ENCODE measurements at places on chromosomes 7 and 10.
A peak's percentile ranks its signal among the peaks of the same experiment; 100 is the strongest.

DNA sequence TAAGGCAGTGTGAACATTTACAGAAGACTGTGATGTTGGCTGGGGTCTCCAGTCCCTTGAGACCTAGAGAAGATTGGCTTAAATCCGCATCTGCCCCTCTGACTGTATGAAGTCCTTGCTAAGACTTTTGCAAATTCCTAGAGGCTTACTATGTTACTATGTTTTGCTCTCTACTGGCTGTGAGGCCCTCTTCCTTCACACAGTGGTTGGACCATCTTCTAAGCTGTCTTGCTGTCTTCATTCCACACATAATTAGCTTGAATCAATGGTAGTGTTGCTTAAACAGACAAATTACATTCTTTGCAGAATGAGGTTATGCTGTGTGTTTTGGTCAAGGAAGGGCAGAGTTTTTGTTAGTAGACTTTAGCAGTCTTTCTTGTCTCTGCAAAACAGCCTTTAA lies 658.0 kb downstream of the TYW1 start:
- no peak for DNase-seq

- DNase-seq, result no peak
Observed at GRCh38 chr7:44973610-44974401, 5.0 kb downstream of the MYO1G start.

DNA sequence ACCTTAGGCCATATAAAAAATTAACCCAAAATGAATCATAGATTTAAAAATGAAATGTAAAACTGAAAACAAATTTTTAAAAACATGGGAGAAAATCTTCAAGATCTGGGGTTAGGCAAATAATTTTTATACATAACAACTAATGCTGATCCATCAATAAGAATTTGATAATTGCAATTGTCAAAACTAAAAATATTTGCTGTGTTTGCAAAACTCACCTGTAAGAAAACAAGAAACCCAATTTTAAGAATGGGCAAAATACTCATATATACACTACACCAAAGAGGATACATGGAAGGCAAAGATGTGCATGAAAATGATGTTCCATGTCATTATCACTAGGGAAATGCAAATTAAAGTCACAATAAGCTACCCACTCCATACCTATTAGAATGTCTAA lies 194.8 kb upstream of the NRP1 start:
- DNase-seq, result no peak

DNA sequence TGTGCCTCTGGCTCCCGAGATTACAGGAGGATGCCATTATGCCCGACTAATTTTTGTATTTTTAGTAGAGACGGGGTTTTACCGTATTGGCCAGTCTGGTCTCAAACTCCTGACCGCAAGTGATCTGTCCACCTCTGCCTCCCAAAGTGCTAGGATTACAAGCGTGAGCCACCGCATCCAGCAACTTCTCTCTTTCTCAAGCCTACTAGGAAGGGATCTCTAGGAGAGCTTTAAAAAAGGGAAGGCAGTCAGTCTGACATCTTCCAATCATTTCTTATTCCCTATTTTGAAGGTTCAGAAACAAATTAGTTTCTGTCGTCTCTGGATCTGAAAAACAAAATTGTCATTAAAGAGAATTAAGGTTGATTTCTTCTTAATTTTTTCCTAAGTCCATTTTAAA lies 2.5 kb upstream of the TMEM26 start:
- DNase-seq, result no peak

GRCh38 chr7:33973231-33974015 lies 68.1 kb downstream of the BMPER start:
- DNase-seq, result peak; percentile 37

DNA sequence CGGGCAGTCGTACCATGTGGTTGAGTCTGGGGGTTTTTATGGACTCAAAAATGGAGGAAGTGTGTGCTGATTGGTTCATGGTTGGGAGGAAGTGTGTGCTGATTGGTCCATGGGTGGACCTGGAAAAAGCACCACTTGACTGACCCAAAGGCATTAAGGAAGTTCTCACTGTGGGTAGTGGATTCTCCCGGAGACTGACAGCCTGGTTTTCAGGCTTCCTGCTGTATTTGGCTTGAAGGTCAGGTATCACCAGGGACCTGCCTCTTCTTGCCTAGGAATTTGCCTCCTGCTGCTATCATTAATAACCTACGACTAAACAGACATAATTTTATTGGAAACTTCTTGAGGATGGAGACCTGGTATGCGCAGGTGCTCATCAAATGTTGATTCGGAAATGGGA lies 268.8 kb upstream of the LRGUK start:
- no peak for DNase-seq

DNA sequence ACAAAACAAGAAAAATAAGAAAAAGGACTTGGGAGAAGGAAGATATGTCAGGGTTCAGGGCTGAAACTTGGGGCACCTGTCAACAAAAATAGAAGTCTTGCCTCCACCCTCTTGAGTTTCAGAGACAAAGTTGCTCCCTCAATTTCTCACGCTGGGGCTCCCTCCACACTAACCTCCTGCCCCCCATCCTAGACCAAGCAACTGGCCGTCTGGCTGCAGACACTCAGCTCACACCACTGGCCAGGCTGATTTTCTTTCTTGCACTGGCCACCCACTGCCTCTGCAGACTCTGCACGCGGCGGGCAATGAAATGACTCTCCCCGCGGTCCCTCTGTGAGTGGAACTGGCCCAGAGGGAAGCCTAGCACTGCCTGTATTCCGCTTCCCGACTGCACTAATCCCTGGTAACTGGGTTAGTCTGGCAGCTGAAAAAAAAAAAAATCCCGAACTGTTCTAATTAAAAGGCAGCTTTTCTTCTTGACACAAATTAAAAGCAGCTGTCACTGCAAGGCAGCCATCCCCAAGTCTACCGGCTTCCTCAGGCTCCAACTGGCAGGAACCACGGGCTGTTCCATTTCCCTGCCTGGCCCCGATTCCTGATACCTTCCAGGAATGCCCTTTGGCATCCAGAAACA lies 83.5 kb downstream of the SPDYE5 start:
- no peak for DNase-seq

GRCh38 chr7:144487901-144488300 lies 84.4 kb upstream of the NOBOX start:
- DNase-seq, result no peak

DNA sequence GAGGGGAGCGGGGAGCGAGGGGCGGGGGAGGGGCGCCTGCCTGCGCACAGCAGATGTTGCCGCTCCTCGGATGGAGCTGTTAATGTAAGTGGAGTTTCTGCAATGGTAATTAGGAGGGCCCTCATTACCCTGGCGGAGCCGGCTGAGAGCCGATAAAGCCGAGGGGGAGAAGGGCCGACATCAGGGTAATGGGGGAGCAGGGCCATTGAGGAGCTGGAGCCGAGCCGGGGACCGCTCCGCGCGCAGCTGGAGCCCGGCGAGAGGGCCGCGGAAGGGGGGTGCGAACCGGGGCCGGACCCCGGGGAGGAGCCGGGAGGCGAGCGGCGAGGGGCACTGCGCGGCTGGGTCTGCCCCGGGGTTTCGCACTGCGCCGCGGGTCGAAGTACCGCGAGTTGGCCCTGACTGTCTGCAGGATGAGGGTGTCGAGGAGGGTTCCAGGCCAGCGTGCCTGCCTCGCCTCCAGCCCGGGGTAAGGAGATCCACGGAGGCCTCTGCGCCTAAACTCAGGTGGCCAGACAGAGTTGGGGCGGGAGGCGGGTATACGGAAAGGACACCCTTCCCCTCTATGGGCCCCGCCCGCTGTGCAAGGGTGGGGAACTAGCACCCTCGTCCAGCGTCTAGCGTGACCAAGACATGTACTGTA lies 55.0 kb upstream of the LBX1 start:
- DNase-seq, result no peak

- DNase-seq, result no peak
Observed at GRCh38 chr10:46050941-46051623, 5.0 kb upstream of the MSMB start.

DNA sequence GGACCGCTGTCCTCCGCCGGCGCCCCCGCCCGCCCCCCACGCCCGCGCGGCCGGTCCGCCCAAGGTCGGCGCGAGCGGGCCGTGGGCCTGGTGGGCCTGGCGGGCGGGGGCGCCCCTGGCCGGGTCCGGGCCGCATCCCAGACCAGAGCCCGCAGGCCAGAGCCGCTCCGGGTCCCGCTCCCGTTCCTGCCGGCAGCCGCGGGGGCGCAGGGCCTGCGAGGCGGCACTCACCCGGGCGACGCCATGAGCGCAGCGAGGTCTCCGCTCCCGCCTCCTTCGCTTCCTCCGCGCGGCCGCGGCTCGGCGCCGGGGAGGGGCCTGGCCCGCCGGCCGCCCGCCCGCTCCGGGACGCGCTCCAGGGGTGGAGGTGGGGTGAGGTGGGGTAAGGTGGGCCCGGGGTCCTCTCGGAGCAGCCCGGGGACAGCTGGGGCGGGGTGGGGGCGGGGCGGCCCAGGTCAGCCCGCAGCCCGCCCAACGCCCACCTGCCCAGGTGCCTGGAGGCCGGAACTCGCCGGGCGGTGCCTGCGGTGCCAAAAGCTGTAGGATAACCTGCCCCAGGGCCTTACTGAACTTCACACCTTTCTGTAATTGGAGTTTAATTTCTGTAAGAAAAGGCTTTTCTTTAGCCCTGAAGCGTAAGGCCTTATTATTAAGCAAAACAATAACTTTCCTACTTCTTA lies at the start of gene URGCP:
Gene URGCP, minus strand, starts transcription at position 266 of the 680 bp plus-strand sequence. Its CDS starts 21 bp downstream, at position 245.
- DNase-seq, result peak; percentile 89

- DNase-seq, result no peak
Observed at GRCh38 chr10:89134963-89135362, 72.2 kb downstream of the CH25H start.

GRCh38 chr7:69739190-69739589 lies 140.9 kb downstream of the AUTS2 start:
- no peak for DNase-seq

DNA sequence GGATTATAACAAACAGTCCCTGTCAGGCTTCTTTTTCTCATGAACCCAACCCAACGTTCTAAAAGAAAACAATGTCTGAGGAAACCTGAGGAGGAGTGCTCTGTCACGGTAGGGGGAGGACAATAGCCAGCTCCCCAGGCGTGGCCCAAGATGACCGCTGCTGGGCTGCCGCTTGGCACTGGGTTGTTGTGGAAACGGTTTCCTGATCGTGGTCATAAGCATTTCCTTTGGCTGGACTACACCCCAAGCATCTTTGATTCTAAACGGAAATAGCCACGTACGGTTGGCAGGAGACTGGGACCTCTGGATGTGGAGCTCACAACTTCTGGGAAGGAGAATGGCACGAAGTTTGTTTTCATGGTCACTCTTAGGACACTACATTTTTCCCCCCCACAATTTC lies 30.4 kb upstream of the DMBT1 start:
- no peak for DNase-seq

DNA sequence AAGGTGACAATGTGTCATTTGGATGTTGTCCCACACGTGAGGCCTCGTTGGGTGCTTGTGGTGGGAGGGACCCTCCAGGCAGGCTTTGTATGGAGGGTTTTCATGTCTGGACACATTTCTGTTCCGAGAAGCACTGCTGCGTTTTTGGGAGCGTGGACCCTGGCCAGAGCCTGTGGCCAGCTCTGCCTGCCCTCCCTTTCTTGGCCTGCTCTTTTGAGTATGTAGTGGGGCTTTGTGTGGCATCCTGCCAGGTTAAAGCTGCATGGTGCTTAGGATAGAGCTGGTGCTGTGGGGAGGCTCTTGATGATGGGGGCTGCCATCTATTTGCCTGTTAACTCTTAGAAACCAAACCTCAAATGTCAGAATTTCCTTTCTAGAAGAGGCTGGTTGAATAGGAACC lies 45.7 kb downstream of the GLRX3 start:
- DNase-seq, result no peak

DNA sequence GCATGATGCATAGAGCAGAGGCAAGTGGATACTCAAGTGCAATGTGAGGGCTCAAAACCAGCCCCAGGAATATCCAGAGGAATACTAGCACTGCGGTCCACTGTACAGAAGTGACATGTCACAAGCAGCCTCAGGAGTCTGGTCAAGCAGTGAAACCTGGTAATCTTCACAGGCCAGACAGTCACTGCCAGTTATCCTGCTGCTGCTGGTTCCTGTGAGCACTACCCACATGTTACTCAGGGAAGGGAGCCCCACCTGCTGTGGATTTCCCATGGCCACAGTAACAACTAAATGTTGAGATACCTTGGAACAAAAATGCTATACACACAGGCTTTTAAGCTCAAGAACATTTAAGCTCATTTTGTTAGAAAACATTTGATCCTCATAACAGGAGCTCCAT lies 103.0 kb downstream of the RNF133 start:
- DNase-seq, result no peak

DNA sequence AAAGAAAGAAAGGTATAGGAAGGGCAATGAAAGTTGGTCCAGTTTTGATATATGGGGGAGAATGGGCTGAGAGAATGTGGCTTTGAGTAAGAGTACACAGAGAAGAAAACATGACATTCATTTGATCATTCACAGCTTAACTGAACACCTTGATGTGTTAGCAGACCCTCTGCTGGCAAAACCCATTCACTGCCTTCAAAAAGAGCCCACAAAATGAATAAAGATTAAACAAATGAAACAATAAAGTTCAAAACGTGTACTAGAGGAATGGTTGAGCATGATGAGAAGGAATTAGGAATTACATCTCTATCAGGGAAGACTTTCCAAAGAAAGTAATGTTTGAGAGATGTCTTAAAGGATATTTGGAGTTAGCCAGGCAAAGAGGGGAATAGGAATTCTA lies 2.1 kb downstream of the WEE2 start:
- DNase-seq, result no peak

GRCh38 chr7:68722044-68722443 lies 876.2 kb upstream of the AUTS2 start:
- DNase-seq, result no peak

GRCh38 chr7:15167912-15168311 lies 265.4 kb upstream of the DGKB start:
- DNase-seq, result no peak

GRCh38 chr7:68279827-68280400 lies 1283.3 kb downstream of the TYW1 start:
- DNase-seq, result no peak
